Stimulated activated CD8-positive, alpha-beta memory T cell treated with anti-CD3 and anti-CD28 coated beads, Interleukin-15, amount 100 ng/mL, for 24 hours (primary cell): ENCODE measurements at places on chromosomes 13 and 19.

DNA sequence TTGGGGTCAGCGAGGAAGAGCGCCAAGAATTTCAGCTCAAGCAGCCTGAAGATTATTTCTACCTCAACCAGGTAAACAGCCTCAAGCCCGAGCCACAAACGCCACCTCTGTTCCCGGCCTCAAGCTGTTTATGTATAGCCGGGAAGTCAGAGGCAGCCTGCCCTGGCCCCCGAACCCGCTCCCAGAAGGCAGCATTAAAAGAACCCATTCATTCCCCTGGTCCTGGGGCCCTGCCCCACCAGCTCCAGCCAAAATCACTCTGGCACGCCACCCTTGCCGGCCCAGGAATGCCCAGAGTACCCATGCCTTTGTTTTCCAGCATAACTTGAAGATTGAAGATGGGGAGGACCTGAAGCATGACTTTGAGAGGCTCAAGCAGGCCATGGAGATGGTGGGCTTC lies 61.2 kb upstream of the USE1 start:
- DNase-seq = no peak

GRCh38 chr19:30780032-30780431 lies 407.8 kb downstream of the ZNF536 start:
- DNase-seq = no peak

DNA sequence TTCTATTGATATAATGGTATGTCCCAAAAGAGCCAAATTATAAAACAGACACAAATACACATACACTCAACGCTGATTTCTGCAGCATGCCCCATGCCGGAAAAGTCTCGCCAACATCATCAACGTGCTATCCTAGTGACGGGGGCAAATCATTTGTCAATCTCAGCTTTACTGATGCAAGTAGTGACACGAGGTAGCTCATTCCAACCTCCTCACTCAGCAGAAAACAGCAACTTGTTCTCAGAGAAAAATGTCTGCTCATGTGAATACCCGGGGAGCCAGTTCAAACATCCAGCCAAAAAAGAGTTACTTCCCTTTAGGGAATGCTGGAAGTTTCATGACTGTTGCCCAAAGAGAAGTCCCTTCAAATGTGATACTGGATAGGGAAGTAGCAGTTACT lies 46.3 kb downstream of the SOX21 start:
- DNase-seq = no peak

- no peak for DNase-seq
Measured at GRCh38 chr19:40342644-40343311, 5.4 kb downstream of the C19orf47 start.

- DNase-seq = no peak
Measured at GRCh38 chr13:110042253-110042950, 256.0 kb upstream of the IRS2 start.

DNA sequence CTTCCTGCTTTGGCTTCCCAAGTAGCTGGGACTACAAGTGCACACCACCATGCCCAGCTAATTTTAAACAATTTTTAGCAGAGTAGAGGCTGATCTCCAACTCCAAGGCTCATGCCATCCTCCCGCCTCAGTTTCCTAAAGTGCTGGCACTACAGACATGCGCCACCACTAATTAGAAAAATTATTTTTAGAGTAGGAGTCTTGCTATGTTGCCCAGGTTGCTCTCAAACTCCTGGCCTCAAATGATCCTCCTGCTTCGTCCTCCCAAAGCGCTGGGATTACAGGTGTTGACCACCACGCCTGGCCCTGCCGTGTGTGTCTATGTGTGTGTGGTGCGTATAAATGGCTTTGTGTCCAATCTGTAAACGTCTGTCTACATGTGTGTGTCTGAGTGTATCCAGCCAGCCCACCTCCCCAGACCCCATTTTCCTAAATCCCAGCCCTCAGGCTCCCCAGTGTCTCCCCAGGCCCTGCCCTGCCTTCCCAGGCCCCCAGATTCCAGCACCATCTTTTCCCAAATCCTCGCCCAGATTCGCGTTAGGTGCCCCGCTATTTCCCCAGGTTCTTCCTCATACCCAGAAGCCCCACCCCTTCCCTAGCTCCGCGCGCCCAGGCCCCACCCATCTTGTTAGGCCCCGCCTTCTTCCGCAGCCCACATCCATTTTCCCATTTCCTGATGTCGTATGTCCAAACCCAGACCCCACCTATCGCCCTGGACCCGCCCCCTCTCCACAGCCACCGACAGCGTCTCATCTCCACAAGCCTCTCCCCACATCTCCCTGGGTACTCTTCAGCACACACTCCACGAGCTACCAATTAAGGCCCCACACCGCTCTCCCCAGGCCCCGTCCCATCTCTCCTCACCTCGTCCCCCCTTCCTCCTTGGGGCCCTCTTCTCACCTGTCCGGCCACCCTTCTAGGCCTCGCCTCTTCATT lies 24.9 kb downstream of the SLC8A2 start:
- DNase-seq = no peak

GRCh38 chr19:2977746-2978138 lies 378 bp downstream of the TLE6 start:
- no peak for DNase-seq

GRCh38 chr13:31264151-31264550 lies 64.4 kb downstream of the B3GLCT start:
- DNase-seq = no peak

- no peak for DNase-seq
Measured at GRCh38 chr19:58531034-58531840, 11.6 kb upstream of the ZBTB45 start.

DNA sequence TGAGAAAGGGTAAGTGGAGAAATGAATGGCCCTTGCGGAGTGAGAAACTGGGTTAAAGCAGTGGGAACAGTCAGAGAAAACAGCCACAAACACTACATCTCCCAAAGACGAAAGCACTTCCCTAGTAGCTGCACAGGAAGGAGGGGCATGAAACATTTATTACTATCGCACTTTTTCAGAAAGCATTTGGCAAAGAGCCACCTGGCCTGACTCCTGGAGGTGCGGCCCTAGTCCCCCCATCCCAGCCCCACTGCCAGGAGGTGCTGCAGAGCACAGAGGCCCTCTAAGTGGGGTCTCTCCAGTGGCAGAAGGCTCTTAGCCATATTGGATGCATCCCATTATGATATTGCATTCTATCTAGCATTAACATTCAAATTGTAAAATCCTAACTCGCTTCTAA lies 55.8 kb downstream of the MTMR6 start:
- no peak for DNase-seq

GRCh38 chr13:40996426-40997092 lies 22.6 kb downstream of the ELF1 start:
- no peak for DNase-seq

DNA sequence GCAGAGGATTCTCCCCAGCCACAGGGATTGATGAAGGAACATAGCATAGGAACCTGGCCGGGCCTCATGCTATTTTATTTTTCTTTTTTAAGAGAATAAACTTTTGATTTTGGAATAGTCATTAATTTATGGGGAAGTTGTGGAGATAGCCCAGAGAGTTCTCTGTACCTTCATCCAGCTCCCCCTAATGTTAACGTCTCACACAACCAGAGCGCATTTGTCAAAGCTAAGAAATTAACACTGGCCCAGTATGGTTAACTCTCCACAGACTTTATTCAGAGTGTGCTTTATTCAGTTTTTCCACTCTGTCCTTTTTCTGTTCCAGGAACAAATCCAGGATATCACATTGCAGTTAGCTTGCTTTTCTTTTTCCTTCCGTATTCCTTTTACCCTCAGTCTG lies 59.4 kb downstream of the RGCC start:
- no peak for DNase-seq

DNA sequence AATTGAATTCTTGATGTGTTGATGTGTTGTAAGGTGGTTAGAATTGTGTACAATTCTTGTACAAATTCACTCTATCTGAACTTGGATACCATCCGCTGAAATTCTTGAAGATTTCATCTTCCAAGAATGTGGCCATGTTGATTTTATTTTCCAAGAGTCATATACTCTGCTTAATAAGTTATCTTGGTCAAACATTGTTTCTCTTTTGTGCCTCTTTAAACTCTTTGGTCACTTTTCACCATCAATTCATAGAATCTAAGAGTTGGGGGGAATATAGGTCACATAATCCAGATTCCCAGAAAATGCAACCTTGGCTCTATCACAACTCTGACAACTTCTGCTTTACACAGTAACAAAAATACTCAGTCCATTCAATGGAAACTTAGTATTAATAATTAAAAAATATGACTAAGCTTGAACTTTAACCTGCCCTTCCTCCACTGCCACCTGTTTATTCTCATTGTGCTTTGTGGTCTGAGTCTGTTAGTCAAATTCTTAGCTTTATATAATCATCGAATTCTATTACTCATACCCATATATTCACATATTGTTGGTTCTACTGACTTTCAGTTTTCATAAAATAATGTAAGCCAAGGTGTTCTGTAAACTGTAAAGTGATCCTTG lies 373.2 kb downstream of the LMO7 start:
- DNase-seq = no peak

DNA sequence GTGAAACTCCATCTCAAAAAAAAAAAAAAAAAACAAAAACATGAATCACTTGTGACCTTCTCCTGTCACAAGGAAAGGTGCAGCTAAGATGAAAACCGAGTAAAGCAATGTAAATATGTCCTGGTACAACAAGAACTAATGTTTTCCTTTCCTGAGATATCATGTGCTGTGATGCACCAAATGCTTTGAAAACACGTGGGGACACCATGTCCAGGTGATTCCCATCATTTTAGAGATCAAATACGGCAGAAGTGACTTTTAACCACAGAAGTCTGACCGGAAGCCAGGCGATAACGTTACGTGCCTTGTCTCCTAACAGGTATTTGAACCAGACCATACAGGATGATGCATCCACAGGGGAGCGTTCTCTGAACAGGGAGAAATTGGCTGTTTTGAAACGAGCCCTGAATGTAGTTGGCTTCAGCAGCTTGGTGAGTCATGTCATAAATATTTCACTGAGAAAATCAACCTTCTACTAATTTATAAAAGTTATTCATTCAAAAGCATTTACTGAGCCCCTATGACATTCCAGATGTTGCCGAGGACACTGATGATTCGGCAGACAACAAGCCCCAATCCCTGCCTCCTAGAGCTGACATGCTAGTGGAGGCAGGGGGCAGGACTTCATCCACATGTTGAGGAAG lies 328.1 kb downstream of the MYO16 start:
- DNase-seq = no peak

- no peak for DNase-seq
Measured at GRCh38 chr13:110964229-110965037, 49.6 kb upstream of the ANKRD10 start.

GRCh38 chr19:38850976-38851621 lies 1.3 kb upstream of the HNRNPL start:
- no peak for DNase-seq

GRCh38 chr13:40980461-40980860 lies 38.7 kb downstream of the ELF1 start:
- no peak for DNase-seq

GRCh38 chr19:29505097-29505824 lies 20.5 kb upstream of the VSTM2B start:
- no peak for DNase-seq

DNA sequence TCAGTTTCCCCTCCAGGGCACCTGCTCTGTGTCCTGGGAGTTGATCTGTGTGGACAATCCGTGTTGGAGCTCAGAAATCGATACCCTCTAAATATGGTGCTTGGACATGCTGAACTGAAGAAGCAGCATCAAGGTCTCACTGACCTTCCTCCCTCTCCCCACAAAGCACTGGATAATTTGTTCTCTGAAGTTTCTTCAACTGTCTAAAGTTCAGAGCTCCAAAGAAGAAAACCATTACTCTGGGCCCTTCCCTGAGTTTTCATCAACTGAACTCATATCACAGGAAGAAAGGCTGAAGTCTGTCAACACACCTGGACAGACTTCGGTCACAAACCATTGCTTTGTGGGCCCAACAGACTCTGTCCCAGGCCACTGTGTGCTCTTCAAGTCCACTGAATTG lies 132.1 kb downstream of the RGCC start:
- no peak for DNase-seq

DNA sequence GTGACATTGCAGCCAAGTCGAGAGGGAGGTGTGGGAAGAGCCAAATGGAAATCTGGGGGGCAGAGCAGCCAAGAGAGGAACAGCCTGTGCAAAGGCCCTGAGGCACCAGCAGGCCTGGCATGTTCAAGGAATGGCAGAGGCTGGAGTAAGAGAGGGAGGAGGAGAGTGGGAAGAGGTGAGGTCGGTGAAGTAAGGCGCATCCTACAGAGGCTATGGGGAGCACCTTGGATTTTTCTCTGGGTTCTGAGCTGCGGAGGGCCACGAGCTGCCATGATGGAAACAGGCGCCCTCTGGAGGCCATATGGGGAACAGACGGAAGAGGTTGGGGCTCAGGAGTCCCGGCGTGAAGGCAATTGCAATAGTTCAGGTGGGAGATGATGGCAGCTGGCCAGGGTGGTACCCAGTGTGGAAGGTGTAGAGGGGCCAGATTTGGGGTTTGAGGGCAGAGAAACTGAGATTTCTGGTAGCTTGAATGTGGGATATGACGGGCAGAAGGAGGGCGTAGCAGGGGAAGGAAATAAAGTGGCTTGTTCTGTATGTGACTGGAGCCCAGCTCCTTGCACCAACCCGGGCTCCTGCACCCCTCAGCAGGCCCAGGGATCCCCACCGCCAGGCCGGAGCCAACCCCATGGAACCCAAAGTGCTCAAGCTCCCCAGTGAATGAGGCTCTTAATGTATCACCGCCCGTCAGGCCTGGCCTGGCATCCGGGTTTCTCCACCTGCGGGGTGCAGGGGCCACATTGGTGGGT lies 20.5 kb upstream of the STRN4 start:
- no peak for DNase-seq

DNA sequence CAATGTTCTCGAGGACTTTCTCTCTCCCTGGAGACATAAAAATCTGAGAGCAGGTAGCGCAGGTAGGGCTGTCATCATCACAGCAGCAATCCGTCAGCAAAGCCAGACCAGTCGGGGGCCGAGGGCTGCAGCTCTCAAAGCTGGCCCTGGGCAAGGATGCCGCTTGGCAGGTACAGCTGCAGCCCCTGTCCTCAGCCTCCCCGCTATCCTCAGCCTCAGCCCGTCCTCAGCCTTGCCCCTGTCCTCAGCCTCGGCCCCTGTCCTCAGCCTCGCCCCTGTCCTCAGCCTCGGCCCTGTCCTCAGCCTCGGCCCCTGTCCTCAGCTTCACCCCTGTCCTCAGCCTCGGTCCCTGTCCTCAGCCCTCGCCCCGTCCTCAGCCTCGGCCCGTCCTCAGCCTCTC lies 10.9 kb downstream of the C13orf46 start:
- DNase-seq = no peak

GRCh38 chr13:24271601-24272451 lies 37.6 kb upstream of the C1QTNF9 start:
- DNase-seq = no peak

- no peak for DNase-seq
Measured at GRCh38 chr19:15840833-15841232, 25.4 kb upstream of the OR10H1 start.

- no peak for DNase-seq
Measured at GRCh38 chr19:50858886-50859285, 4.2 kb downstream of the KLK3 start.

- DNase-seq = no peak
Measured at GRCh38 chr13:51525567-51526167, 58.6 kb upstream of the WDFY2 start.

- no peak for DNase-seq
Measured at GRCh38 chr19:10111405-10111811, at the start of gene P2RY11. Gene P2RY11 (plus strand): TSS chr19:10111693. CDS start chr19:10111722, 29 bp downstream.
